ENCODE measurements at places on chromosomes 5 and 9. TPM values are rescaled to one million over a fixed set of nuclear protein-coding genes. Genes with fewer than 3 reads are reported as not detected.

DNA sequence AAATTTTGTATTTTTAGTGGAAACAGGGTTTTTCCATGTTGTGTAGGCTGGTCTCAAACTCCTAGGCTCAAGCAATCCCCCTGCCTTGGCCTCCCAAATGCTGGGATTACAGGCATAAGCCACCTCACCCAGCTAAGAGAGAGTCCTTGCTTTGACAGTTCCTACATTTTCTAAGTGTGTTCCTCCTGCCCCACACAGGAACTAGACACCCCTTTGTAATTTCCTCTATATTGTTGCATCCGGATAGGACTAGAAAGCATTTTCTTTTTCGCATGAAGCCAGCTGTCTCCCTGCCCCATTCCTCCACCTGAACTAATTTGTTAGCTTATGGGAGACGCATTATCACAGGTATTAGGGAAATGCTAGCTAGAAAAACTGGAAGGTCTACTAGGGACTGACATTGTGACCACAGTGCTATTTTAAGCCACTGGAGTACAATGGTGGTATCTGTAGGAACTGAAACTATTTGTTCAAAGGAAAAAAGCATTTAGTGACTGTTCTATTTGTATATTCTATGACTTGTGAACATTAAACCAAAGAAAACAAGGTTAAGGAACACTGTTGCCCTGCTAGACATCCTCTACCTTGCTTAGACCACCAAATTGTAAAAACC lies 214.1 kb downstream of the SMARCA2 start:
- DNase-seq, result no peak

The ANKRD55 gene
- total RNA-seq, result not detected

DNA sequence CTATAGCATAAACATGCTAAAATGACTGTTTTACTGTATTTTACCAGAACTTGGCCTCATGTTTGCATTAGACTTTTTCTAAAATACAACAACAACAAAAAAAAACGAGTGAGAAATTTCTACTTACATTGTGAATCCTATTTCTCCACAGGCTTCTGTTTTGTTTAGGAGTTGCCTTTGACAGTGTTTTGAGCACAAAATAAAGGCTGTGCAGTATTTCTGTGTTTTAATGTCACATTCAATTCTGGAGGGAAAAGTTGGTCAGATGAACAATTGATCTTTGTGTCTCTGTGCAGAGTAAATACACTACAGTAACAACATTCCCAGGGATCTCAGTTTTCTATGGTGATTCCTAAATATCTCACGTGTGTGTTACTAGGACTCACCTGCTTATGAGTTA lies 131.1 kb downstream of the GPBP1 start:
- no peak for DNase-seq

DNA sequence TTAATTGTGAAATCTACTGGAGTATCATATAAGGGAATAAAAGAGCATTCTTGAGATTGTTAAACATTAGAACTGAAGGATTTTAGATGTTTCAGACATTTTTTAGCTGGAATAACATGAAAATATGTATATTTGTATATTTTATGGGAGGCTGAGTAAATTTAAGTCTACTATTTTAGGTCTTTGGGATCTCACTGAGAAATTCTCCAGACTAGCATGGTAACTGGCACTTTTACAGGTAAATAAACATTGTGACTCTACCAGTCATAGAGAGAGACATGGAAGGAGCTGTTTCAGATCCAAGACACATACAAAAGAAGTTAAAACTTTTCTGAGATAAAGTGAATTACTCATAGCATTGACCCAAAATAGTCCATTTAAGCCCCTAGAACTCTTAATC lies 59.4 kb downstream of the NDUFAF2 start:
- DNase-seq, result no peak

The ADGRD2 gene
- 0.97 TPM for total RNA-seq

- DNase-seq, result no peak
These were observed 158.5 kb downstream of the TRPM3 start for GRCh38 chr9:70962761-70963440.

The RNF208 gene
- total RNA-seq, result 1.6 TPM

GRCh38 chr5:32511776-32512374 lies 67.3 kb upstream of the ZFR start:
- no peak for DNase-seq

DNA sequence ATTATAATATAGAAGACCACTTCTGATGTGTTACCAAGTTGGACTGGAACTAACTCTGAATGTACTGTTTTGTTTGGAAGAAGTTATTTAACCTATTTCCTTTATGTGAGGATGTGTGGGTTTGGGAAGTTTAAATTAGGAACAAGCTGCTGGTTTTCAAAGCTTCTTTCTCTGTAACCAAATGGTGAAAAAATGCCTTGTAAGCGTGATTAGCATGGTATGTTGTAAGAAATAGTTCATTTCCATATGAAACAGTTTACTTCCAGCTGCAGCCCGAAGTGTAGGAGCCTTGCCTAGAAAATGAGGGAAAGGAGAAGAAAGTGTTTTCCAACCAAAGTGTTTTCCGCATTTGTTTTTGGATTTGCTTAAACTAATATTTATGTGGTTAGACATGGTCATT lies 36.0 kb downstream of the TTC1 start:
- no peak for DNase-seq

The LTC4S gene
- total RNA-seq, result 39.8 TPM

The TXNDC8 gene
- not detected for total RNA-seq

The PCSK5 gene
- 5.5 TPM for total RNA-seq

GRCh38 chr9:122366074-122366660 lies 4.7 kb upstream of the PTGS1 start:
- DNase-seq, result no peak

DNA sequence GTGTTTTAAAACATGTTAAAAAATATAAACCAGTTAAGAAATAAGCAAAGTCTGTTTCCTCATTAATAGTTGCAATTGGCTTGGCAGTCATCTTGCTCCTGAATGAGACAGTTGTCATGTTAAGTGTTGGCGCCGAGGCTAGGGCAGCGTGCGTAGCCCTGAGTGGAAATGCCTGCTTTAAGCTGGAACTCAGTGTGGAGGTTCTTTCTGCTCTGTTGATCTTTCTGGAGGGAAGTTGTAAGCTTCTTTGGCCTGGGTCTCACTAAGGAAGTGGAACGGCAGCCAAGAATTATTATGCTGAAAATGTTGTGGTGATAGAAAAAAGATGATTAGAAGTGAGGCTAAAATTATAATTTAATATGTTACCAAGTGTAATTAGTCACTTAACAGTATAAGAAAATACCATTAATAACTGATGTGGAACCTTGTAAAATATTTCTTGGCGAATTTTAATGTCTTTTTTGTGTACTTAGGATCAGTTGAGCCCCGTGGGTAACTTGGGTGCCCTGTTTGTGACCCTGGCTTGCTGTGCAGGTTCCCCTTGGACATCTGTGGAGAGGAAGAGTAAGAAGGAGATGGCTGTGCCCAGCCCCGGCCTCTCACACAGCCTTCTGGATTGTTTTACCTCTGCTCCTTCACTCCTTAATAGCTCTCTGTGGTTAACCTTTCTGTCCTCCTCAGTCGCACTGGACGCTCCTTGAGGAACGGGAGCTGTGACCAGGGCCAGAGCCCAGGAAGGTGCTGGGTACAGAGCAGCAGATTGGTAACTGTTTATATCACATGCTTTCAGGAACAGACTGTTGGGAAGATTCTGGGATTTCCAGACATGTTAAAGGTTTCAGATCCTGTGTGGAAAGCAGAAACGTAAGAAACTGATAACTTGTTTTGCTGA lies 31.0 kb downstream of the PCBD2 start:
- no peak for DNase-seq

The FOXD4L4 gene
- total RNA-seq, result not detected

The ANKRD18B gene
- not detected for total RNA-seq

The MEIKIN gene
- not detected for total RNA-seq

DNA sequence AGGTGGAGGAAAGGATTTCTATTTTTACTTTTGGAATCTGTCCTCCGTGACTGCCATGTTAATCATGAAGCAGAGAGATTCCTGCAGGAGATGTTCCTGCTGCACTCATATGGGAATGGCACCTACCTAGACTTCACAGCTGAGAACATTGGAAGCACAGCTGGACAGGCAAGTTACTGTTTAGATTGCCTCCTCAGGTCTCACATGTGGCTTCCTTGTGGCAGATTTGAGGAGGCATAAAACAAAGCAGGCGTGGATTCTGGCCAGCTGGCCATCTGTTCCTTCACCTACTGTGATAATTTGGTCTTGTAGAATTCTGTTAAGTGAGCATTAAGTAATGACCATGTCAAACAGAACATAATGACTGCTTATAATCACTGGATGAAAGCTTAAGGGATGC lies 193.4 kb downstream of the EDIL3 start:
- no peak for DNase-seq

The HTR4 gene
- not detected for total RNA-seq

- DNase-seq, result no peak
These were observed 44.5 kb upstream of the CDH6 start for GRCh38 chr5:31148959-31149475.

DNA sequence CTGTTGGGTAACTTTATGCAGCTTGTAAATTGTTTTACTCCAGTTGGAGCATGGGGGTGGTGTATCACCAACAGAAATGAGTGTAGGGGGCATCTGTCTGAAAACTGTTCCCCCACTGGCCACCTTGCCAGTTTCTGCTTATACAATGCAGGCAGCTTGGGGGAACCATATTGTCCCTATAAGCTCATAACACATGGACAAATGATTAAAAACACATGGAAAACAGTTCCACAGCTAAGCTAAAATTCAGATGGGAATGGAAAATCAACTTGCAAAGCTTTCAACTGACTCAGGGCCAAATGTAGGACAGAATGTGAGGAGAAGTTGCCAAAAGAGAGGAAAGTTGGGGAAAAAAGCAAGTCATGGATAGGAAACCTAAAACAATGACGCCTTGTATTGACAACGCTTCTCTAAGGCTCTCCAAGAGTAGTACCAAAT lies 7.9 kb upstream of the CER1 start:
- no peak for DNase-seq

The F2RL1 gene
- 0.35 TPM for total RNA-seq

The PRR16 gene
- total RNA-seq, result 1.7 TPM

Measured in adrenal gland (tissue), 19 donors.